ENCODE measurements at places on chromosomes 2 and 18.

DNA sequence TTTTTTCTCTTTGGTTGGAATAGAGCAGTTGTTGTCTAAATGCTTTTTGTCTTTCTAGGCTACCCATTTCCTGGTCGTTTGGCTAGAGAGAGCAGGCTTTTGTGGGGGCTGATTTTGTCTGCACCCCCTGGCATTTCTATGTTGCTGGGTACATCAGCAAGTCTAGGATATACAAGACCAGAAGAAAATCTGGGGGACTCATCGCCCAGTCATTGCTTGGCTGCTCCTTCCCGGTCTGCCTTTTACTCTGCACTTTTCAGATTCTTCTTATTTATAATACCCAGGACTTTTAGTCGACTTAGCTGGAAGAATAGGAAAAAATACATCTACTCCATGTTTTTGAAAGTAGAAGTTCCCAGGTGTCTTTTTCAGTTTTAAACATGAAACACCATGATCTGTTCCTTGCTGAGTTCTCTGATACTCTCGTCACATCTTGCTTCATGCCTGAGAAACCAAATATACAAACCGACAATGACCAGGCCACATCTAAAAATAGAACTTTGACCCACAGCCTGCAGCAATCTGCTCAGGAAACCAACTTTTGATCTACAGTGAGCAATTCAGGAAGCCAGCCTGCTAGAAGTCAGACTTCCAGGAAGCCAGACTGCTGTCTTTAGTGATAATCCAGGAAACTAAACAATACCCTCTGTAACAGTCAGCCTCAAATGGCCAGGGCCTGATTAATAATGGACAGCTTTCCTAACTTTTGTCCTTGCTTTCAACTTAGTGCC lies 163.8 kb upstream of the MEX3C start:
- no peak for DNase-seq

DNA sequence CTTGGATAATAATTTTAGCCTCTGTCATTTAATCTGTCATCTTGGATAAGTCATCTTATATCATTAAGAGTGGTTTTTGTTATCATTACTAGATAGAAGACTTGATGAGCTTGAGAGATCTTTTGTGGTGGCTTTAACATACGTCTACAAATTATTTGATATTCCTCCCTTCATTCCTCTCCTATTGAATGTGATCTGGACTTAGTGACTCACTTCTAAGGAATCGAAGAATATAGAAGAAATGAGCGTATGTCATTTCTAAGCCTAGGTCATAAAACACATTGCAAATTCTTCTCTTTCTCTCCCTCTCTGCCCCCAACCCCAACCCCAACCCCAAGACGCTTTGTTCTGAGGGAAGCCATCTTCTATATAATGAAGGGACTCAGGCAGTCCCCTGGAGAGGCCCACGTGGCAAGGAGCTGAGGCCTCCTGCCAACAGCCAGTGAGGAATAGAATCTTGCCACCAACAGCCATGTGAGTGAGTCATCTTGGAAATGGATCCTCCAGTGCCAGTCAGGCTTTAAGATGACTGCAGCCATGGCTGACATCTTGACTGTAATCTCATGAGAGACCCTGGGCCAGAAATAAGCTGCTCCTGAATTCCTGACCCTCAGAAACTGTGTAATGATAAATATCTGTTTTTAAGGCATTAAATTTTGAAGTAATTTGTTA lies 221.6 kb upstream of the SP5 start:
- DNase-seq = no peak

GRCh38 chr2:9844576-9844975 lies 1.3 kb downstream of the TAF1B start:
- no peak for DNase-seq

DNA sequence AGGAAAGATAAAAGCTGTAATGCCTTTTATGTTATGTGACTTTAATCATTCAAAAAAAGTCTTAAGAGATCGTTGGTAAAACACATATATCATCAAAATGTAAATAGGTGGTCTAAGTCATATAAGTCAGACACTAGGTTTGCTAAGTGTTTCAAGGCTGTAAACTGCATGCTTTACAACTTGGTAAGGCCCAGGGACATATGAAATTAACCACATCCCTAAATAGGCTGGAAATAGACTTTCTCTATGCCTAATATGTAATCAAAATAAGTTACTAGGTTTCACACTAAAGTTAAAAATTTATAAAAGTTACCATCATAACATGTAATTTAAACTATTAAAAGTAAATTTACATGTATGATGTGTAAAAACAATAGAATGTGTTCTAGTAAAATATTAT lies 946.3 kb upstream of the LRATD1 start:
- DNase-seq = no peak

DNA sequence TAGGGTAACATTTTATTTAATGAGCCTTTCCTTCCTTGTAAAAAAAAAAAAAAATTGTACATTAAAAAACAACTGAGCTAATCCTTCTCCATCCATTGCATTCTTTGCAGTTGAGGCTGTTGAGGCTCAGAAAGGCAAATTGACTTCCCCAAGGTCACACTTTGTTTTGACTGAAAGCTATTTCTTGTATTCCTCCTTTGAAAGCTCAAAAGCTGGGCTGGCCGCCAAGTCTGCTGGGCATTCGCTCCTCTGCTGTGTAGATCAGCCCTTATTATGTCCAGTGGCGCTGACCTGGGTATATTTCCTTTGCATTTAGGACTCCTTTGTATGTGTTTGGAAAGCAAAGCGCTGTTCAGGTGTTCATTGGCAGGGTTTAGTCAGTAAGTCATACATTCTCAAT lies 44.0 kb downstream of the SGPP2 start:
- DNase-seq = peak; percentile 19

DNA sequence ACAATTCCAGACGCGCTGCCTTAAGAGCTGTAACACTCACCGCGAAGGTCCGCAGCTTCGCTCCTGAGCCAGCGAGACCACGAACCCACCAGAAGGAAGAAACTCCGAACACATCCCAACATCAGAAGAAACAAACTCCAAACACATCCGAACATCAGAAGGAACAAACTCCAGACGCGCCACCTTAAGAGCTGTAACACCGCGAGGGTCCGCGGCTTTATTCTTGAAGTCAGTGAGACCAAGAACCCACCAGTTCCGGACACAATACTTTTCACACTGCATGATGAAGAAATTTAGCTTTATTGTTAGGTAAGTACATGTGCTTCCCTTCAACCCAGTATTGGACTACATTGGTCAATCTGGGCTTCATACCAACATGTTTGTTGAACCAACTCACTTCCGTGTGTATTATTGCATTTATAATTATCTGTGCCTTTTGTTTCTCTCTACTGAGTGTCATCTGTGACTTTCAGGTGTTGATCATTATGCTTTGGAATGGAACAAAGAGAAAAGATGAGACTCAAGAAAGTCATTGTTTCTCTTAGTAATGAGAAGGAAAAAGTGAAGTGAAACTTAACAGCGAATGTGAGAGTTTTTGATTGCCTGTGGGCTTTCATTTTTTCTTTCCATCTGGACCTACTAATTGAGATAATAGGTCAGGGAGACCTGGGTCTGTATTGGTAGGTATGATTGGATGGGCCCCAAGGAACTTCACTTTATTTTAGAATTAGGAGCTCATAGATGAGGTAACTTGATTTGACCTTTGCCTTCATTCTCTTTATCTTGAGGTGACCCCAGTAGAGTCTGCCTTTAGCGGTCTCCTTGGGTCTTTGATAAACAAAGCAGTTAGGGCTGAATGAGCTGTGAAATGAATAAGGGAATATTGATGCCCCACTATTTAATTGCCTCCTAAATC lies 76.1 kb upstream of the CAVIN2 start:
- DNase-seq = no peak

- no peak for DNase-seq
Measured at GRCh38 chr2:6915399-6915798, 1.8 kb upstream of the RNF144A start.

DNA sequence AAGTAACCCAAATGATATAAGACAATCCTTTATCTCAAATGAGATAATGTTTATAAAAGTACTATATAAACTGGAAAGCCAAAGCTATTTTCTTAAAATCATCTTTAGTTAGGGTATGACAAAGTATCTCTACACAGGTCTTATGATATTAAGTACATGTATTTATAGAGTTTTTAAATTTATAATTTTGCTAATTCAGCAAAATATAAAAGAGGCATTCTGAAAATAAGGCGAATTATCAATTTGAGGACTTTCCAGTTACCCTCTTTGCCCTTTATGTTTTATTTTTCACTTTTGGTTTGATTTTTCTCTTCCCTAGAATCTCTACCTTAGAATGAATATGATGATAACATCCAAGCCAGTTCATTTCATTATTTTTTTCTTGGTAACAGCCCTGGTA lies 115.2 kb downstream of the ZNF521 start:
- no peak for DNase-seq

DNA sequence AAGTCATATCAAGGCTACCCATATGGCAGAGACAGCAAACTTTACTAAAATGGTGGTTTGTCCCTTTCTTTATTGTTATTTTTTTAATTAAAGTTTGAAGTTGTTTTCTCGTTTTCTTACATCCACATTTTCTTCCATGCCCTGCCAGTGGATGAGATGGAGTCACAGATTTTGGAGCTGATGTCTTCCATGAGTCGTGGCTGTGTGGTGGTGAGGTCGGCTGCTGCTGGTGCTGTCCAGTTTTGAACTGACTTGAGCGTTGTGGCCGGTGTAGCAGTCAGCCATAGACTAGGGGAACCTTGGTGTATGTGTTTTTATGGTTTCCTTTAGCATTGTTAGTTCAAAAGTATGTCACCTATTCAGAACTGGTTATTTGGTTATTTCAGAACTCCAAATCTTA lies 182.8 kb downstream of the SH3RF3 start:
- DNase-seq = no peak

- DNase-seq = no peak
Measured at GRCh38 chr18:45745817-45746461, 22.0 kb downstream of the SLC14A1 start.

- no peak for DNase-seq
Measured at GRCh38 chr2:33425586-33426031, 50.8 kb upstream of the RASGRP3 start.

DNA sequence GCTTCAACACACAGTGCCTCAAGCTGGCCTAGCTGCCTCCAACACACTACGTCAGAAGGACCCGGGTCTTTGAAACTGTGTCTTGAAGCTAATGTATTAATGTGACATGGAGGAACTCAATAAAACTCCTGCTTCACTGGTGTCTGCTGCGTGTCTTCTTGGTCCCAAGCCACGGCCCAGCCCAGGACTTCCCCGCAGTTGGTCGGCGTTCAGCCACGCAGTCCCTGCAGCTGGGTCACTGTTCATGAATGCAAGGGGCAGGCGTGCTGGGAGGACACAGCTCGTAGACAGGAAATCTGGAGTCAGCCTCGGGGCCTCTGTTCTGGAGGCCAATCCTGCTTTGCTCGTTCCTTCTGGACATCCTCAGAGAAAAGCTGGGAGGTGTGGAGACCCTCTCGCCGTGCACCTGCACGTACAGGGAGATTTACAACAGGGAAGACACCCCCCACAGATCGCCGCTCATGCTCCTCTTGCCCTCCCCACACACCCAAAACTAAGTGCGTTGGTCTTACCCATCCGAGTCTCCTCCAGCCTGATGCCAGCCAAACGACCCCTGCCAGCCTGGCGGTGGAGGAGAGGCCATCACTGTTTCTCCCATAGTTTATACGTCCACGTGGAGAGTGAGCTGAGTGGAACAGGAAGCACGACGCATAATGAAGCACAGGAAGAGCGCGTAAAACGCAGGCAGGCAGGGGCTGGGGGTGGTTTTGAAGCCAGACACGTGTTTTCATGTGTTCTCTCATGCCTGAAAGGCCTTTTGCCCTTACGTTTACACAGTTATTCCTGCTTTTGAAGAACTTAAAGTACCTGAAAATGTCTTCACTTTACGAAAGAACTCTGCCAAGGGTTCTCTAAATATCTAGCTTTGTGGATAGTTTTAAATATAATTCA lies 39.7 kb downstream of the ADI1 start:
- DNase-seq = no peak

- DNase-seq = no peak
Measured at GRCh38 chr2:204581946-204582345, 36.7 kb downstream of the PARD3B start.

- no peak for DNase-seq
Measured at GRCh38 chr18:6666012-6666685, 63.4 kb upstream of the ARHGAP28 start.

GRCh38 chr2:9467687-9468086 lies 6.7 kb upstream of the IAH1 start:
- DNase-seq = no peak

DNA sequence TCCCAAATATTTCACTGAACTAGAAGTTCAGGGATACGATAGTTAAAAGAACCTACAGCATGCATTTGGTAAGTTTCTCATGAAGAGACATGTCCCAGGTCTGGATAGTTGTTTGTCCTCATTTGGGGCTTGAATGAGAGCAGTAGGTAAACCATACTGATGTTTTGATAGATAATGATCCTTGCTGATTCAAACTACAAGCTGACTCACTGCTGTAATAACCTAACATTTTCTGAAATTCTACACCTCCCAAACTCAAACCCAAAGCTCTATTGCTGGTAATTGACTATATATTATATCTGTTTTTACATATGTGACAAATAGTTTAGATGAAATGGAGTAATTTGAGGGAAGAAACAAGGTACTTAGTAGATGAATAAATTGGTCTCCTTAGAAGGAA lies 154.1 kb upstream of the BOD1L2 start:
- DNase-seq = no peak

DNA sequence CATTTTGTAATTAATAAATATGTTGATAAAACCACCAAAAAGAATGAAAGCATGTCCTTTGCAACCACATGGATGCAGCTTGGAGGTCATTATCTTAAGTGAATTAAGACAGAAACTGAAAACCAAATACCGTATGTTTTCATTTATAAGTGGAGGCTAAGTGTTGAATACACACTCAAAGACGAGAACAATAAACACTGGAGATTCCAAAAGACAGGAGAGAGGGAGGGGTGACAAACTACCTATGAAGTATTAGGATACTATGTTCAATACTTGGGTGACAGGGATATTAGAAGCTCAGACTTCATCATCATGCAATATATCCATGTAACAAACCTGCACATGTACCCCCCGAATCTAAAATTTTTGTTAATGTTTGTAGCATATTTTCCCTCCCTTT lies 7.0 kb downstream of the ERLEC1 start:
- DNase-seq = peak; percentile 1

DNA sequence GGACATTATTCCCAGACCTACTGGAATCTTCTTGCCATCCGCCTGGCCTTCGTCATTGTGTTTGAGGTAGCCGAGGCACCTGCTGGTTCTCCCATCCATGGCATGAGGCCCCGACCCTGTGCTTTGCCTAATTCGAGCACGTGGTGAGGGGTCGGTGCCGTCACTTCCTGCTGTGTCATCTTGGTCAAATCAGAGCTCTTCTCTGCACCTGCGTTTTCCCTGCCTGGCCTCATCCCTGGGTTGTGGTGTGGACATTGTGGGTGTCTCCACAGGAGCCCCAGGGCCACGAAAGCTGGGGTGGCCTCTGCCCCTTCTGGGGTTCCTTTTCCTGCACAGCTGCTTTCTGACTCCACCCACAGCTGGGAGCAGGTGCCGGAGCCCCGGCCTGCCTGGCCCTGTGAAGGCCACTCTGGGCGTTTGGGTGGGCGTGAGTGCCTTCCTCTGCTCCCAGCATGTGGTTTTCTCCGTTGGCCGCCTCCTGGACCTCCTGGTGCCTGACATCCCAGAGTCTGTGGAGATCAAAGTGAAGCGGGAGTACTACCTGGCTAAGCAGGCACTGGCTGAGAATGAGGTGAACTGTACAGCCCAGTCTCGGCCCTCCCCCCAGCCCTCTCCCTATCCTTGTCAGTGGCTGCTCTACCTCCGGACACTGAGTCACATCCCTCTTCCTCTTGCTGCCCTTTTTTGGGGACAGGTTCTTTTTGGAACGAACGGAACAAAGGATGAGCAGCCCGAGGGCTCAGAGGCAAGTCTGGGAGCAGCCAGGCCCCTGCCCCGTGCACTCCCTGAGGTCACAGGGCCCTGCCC lies 34.9 kb downstream of the ANO7 start:
- DNase-seq = no peak

All from NCI-H774 (cell line).